ENCODE measurements at places on chromosomes 2 and 18. TPM values are rescaled to one million over a fixed set of nuclear protein-coding genes. Genes with fewer than 3 reads are reported as not detected.

DNA sequence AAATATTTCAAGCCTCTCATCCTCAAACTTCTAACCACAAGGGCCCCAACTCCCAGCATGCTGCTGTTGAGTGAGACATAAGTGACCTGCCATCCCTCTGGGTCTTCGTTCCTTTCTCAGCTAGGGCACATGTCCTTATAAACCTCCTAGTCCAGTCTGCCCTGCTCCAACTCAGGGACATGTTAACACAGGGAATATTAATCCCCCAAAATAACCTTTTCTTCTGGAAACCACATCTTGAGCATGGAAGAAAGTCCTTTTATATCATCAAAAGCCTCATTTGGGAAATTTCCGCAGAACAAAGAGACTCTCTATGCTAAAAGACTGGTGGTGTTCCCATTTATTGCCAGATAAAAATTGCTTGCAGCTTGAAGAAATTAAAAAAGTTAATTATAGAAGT lies 14.4 kb downstream of the TNP1 start:
- DNase-seq, result no peak

- no peak for DNase-seq
Measured at GRCh38 chr2:174824068-174824467, 59.8 kb upstream of the CHRNA1 start.

- no peak for DNase-seq
Measured at GRCh38 chr18:57343833-57344232, 8.5 kb upstream of the ST8SIA3 start.

Gene PARD6G
- 11.6 TPM for total RNA-seq

Gene PLGLB2
- 2.6 TPM for total RNA-seq

DNA sequence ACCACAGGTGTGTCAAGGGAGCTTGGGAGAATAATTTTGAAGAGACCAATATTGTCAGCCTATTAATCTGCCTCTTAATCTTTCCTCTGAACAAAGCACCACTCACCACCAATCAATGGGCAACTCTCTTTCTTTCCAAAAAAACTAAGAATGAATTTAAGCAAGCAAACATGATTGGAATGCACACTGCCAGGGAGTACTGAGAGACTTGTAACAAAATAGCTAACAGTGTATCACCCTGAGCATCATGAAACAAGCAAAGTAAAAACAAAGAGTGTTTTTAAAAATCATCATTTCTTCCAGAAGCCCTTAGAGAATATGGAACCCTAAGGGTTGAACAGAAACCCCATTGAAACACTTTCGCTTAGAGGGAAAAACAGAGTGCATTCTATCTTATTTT lies 299.7 kb downstream of the DSEL start:
- no peak for DNase-seq

DNA sequence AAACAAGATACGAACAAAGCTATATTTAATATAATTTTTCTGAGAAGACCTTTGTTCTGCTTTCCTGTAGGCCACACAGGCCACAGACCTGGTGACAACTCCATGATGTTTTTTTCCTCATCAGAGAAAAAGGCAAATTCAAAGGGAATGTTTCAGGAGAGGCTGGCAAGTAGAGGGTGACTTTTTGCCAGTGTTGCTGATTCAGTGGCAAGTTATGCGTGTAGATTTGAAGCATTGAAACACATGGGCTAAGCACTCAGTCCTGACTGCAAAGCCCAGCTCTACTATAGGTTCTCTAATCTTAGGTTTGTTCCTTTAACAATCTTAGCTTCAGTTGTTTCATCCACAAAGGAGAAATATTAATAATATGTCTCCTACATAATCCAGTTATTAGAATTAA lies 499.8 kb downstream of the SUCLG1 start:
- no peak for DNase-seq

Gene GCFC2
- total RNA-seq, result 33.0 TPM

Gene COL4A4
- total RNA-seq, result 4.9 TPM

DNA sequence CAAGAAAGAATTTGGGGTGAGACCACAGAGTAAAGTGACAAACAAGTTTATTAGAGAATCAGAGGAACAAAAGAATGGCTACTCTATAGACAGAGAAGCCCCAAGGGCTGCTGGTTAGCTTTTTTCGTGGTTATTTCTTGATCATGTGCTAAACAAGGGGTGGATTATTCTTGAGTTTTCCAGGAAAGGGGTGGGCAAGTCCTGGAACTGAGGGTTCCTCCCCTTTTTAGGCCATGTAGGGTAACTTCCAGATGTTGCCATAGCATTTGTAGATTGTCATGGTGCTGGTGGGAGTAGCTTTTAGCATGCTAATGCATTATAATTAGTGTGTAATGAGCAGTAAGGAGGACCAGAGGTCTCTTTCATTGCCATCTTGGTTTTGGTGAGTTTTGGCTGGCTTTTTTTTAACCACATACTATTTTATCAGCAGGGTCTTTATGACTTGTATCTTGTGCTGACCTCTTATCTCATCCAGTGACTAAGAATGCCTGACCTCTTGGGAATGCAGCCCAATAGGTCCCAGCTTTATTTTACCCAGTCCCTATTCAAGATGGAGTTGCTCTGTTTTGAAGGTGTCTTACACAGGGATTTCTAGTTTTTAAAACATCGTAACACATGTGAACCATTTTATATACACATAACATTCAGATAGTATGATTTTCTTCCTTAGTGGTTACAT lies 77.8 kb downstream of the MYO1B start:
- no peak for DNase-seq

DNA sequence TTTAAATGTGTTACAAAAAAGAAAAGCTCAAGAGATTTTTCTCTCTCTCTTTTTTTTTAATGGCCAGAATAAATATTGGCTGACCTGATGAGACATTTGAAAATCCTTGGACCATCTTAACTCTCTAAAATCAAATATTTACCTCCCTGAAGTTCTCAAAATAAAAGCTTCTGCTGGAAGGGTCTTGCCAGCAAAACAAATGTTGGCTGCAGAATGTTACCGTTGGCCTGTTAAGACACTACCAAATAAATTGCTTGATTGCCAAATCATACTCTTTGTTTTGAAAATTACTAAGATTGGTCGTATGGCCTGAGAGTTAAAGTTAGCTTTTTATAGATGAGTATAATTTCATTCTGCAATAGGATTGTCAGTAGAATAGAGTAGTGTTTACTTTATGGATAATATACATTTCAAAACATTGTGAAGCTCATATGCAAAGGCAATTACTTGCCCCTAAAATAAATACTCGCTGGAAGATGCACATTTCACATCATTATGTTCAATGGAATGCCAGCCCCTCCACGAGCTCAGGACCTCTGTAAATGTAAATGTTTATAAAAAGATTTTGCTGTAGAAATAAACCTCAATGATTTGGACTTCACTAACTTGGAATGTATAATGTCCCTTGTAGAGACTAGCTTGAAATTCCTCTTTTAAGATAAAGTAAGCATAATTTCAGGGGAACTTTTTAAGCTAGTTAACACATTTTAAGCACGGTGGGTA lies 193.4 kb downstream of the SOX11 start:
- no peak for DNase-seq

Gene NXPH2
- total RNA-seq, result 15.7 TPM

Gene AOX1
- total RNA-seq, result 3.3 TPM

DNA sequence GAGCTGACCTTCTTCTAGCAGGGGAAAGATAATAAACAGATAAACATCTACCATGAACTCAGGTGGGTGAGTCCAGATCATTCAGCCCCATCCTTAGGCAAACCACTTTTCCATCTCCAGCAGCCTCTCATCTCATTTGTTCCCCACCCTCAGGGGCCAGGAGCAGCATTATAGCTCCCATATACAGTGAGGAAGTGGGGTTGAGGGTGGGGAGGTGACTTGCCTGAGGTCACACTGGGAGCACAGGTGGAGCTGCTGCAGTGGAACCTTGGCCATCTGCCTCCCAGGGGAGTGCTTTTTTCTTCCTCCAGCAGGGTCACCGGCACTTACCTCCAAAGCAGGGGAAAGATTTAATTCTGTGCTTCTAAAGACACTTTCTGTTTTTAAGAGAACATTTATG lies 212.5 kb upstream of the SMAD2 start:
- no peak for DNase-seq

Gene GPR45
- total RNA-seq, result not detected

GRCh38 chr2:52805901-52806410 lies 961.6 kb upstream of the CHAC2 start:
- DNase-seq, result no peak
